ENCODE measurements at places on chromosomes 12 and 14.

DNA sequence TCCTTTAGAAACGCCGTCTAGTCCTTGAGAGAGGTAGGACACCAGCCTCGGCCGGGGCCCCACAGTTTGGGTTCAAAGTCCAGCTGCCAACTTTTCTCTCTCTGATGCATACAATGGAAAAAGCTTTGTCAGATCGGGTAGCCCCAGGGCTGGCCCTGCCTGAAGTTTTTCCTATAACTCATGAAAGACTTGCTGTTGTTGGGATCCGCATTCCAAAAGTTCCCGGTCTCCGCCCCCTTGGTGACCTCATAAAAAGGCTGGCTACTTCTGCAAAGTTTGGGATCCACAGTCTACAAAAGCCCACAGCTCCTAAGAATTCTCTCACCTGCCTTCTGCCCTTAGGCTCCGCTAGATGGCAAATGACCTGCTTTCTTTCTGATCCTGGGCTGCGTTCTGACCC is 35.3 kb upstream of the CLEC6A start:
- DNase-seq = no peak

DNA sequence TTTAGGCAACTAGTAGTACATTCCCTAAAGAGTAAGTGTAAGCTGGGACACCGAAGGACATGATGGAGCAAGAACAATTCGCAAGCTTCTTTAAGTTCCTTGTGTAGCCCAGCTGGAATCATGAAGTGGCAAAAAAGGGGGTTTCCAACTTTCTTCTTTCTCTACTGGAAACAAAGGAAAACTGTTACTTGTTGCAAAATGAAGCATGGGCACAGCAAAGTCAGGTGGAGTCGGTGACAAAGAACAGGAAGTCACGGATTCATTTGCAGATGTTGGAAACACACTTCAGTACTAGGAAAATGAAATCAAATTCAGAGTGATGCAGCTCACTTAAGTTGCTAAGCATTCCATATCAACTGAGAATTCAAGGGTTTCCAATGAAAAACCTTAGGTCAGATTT is 706.9 kb upstream of the STXBP6 start:
- no peak for DNase-seq

DNA sequence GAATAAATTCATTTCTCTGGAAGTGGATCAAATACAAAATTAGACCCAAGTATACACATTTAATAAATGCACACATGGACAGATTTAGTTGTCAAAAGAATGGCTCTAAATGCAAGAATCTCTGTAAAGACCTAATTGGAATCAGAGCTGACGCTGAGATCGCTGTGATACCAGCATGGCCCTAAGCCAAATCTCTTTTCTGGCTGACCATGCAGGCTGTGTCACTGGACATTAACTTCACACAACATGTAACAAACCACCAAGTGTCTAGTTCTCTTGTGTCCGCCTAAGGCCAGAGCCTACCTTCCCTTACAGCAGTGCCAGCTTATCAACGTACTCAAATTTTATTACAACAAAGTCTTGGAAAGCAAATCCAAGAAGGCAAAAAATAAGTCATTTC is 127.5 kb downstream of the MED13L start:
- no peak for DNase-seq

GRCh38 chr12:22525426-22525825 is 18.9 kb downstream of the C2CD5 start:
- no peak for DNase-seq

DNA sequence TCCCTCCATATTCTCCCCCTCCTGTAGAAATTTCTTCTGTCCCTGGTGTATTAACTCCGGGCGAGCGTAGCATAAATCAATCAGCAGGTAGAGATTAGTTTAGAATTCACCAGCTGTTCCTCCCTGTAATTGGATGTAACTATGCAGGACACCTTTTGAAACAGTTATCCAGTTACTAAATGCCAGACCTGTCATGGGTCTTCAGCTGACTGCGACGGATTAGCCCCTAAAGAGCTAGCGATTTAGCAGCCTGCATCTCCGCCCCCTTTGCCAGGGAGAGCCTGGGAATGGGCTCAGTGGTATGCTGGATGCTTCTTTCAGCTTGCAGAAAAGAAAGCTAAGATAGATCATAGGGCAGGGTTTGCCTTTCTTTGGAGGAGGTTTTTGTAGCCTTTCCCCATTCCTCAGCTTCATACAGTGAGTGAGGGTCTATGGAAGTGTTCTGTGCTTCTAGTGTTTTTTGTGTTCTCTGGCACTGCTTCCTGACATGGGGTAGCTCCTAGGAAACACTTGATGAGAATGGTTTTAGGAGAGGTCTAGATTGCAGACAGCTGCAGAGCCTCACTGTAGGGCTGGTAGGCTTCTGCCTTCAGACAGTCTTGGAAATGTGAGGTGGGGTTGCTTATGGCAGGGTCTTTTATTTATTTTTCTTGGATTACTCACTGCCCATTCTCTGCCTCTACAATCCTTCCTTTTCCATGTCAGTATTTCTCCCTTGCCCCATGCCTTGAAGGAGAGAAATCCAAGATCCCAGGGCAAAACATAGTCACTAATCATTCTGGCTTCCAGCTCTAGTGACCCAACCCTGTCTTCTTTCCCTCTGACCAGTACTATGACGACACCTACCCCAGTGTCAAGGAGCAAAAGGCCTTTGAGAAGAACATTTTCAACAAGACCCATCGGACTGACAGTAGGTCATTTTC is 16.7 kb downstream of the COPZ1 start:
- DNase-seq = no peak

DNA sequence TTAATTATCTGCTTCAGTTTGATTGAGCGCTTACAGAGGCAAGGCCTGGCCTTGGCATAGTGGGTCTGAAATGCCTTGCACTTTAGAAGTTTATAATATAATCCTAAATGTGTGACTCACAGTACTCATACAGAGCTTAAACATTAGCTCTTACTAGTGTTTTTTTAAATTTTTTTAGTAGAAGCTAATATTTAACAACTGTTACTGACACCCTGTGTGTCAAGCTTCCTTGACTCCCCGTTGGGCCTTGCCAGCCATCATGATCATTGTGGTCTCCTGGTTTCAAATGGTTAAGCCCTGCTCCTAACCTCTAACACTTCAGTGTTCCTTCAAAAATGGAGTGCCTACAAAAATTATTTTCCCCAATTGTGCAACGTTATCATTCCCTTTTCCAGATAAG is 126.9 kb downstream of the GALC start:
- no peak for DNase-seq

DNA sequence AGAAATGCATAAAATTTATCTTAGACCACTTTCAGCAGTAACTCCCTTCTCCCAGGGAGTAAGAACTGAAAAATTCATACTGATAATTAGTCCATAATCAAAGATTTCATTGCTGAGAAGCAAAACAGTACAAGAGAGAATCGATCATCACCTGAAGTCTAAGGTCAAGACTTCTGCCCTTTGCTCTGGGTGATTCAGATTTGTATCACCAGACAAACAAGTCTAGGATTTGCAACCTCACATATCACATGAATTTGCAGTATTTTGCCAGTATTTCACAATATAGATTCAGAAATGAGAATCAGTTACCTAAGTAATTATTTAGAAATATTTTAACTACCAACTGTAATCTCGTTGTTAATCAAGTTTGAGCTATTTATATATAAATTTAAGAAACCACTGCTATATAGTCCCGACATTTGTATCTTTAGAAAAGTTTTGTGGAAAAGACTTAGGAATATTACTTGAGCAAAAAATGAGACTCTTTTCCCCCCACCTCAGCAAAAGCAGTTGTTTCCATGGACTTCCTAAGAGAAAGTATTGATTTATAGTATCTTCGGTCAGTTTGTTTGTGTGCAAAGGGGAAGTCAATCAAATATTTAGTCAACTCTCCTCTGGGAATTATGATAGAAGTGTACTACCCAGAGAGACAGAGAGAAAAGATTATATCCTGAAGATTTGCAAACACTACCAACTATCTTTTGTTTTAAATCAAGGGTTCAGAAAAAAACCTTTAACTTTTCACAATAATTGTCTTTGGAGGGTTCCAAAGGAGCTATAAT is 840.1 kb downstream of the TRHDE start:
- no peak for DNase-seq

- DNase-seq = no peak
These were observed 27.1 kb downstream of the STK38L start for GRCh38 chr12:27271206-27271605.

GRCh38 chr12:132163911-132164288 is 19.6 kb downstream of the NOC4L start:
- no peak for DNase-seq

GRCh38 chr12:80802652-80803400 is 86.1 kb downstream of the MYF5 start:
- no peak for DNase-seq
